MG63 (cell line): ENCODE measurements at places on chromosomes 2 and 18.

GRCh38 chr2:58734365-58734764 lies 493.2 kb upstream of the FANCL start:
- no peak for DNase-seq

DNA sequence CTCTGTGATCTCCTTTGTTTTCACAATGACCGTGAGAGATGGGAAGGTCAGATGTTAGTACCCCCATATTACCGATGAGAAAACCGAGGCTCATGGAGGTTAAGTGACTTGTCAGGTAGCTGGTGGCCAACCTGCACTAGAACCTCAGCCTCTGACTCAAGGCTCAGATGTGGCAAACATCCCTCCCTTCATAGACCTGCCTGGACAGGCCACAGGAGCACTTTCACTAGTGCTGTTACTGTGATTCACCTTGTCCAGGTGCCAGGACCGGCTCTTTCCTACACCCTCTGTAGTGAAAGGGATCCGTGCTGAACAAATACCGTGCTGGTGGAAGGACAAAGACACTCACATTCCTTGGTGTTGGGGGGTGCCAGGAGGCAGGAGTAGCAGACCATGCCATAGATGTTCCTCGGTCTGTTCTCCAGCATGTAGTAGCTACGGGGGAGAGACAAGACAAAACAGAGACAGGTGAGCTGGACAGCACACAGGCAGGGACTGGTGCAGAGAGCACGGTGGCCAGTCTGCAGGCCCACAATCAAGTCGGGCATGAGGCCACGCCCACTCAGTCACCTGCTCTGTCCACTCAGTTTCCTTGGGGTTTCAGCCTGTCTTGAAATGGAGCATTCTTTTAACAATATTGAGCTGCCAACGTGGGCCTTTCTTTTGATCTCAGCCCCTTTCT lies 65.9 kb downstream of the EDAR start:
- no peak for DNase-seq

DNA sequence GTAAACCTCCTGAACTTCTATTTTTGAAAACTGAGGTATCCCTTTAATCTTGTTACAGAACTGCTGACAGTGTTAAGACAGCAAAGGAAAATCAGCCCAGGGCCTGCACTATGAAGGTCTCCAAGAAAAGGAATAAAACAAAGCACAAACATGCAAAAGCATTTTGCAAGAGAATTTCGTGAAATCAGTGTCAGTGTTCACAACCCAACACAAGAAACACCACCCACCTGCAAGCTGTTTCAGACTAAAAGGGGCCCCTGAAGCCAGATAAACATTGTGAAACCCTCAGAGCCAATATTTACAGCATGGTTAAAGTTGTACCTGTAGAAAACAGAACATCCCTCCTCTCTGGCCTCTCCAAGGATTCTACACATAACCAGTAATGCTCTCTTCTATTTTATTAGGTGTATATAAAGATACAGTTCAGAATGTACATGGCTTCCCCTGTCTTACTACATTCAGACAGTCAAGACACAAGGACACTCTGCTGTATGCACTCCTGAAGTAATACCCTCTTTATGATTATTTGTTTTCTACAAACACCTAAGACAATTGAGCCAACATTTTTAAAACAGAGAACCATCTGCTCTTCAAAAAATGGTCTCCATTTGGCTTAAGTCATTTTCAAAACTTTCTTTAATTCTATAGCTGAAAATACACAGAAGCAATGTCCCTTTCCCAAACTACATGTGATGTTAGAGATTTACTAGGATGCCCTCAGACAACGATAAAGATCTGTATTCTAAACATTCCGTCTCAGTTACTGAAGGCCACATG lies 149.5 kb upstream of the ZFP36L2 start:
- no peak for DNase-seq

DNA sequence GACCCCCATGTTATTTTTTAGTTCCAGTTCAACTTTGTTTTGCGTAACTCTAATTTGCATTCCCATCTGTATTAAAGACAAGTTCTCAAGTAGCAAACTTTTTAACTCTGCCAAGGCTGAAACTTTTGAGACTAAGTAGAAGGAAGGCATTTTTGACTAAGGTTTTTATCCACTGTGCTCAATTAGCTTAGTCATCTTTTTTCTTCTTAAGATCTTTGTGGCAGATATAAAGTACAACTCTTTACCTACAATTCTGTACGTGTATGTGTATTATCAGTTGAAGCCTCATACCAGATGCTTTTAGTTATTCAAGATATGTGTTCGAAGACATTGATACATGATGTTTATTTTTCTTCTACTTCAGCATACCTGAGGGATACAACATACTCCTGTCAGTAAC lies 41.6 kb downstream of the CREB1 start:
- no peak for DNase-seq

DNA sequence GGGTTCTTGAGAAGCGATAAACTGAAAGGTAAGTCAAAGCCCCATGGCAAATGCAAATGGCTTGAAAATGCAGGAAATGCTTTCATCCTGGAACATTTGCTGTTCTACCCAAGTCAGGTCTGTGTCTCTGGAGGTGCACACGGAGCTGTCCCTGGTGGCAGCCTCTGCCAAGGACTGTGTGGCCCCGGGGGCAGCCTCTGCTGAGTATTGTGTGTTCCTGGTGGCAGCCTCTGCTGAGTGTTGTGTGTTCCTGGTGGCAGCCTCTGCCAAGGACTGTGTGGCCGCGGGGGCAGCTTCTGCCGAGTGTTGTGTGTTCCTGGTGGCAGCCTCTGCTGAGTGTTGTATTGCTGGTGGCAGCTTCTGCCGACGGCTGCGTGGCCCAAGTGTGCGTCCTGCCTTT lies 135.6 kb upstream of the ALKAL2 start:
- DNase-seq: no peak

DNA sequence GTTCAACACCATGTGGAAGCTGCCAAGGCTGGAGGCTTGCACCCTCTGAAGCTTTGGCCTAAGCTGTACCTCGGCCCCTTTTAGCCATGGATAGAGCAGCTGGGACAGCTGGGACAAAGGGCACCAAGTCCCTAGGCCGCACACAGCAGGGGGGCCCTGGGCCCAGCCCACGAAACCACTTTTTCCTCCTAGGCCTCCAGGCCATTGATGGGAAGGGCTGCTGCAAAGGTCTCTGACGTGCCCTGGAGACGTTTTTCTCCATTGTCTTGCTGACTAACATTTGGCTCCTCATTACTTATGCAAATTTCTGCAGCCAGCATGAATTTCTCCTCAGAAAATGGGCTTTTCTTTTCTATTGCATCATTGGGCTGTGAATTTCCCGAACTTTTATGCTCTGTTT lies 13.7 kb downstream of the RAPGEF4 start:
- DNase-seq: no peak

DNA sequence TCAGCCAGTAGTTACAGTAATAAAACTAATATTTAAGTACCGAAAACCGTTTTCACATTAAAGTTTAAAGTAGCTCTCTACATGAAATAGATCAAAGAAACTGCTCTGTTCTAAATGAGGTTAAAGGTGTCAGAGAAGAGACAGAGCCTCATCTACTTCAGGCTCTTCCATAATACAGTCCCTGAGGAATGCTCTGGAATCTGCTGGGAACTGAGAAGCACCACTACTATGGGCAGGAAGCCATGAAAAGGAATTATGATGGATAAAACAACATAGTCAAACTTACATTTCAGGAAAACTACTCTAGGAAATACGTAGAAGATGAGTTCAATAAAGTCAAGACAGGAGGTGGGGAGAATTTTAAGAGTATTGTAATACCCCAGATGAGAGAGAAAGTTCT lies 60.0 kb downstream of the ROCK1 start:
- DNase-seq: no peak

- no peak for DNase-seq
These were observed 93.4 kb upstream of the THOC1 start for GRCh38 chr18:361100-361732.

- DNase-seq: no peak
These were observed 72.3 kb downstream of the INHBB start for GRCh38 chr2:120418174-120418787.

DNA sequence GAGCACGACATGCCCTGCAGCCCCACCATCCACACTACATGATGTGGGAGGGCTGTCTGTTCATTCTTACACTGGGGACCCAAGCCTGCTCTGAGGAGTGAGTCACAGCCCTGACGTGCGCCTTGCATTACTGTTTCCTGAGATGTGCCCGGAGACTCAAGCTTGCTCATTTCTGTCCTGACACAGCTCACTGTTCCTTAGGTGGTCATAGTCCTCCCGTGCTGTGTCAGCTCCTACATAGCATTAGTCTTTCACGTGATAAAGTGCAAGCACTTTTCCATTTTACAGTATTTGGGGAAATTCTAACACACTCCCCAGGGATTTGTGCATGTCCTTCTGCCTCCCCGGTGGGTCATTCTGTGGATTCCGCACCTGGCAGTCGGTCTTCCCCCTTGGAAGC lies 46.2 kb upstream of the TRIM43B start:
- DNase-seq: no peak

GRCh38 chr2:71747559-71747958 lies 294.2 kb downstream of the DYSF start:
- DNase-seq: no peak

GRCh38 chr18:57831597-57832377 lies 28.7 kb upstream of the ATP8B1 start:
- DNase-seq: no peak

- DNase-seq: no peak
These were observed 276.5 kb upstream of the ATP5MC3 start for GRCh38 chr2:175457895-175458448.

GRCh38 chr18:37254973-37255372 lies 310.6 kb downstream of the CELF4 start:
- DNase-seq: no peak

GRCh38 chr2:46821600-46821999 lies 94.0 kb downstream of the MCFD2 start:
- no peak for DNase-seq

DNA sequence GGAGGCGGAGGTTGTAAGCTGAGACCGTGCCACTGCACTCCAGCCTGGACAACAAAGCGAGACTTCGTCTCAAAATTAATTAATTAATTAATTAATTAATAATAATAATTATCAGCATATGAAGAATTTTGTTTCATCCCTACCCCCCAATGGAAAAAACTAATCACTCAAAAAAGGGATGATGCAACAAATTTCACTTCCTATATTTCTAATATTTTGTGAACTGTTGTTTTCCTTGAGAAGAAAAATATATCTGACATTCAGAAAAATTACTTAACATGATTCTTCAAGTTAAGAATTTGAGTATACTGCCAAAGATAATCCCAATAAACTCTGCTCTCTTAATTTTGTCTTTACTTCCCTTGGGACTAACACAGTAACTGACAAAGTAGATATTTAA lies 28.1 kb downstream of the EXOC6B start:
- DNase-seq: no peak

GRCh38 chr18:13448335-13448795 lies 229.8 kb downstream of the LDLRAD4 start:
- DNase-seq: no peak

DNA sequence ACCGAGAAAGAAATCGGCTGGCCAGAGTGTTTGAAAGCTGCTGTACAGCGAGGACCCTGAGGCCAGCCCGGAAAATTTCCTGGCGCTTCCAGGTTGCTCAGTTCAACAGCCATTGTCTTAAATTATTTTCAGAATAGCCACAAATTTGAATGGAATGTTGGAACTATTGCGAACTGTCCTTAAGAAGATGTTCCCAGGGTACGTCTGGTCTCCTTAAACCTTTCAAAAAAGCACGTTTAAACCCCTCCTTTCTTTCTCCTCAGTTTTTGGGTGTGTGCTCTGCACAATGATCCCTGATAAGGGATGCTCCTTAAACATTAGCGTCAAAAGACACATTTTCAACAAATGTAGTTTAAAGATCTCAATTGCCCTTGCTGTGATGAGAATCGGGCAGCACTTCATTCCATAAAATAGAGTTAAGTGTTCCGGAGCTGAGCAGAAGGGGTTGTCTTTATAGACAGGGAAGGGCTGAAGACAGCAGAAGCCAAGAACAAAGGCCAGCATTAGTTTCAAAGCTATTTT lies 14.5 kb upstream of the LPIN2 start:
- DNase-seq: no peak

GRCh38 chr18:26406854-26407517 lies 141.4 kb downstream of the KCTD1 start:
- DNase-seq: no peak

DNA sequence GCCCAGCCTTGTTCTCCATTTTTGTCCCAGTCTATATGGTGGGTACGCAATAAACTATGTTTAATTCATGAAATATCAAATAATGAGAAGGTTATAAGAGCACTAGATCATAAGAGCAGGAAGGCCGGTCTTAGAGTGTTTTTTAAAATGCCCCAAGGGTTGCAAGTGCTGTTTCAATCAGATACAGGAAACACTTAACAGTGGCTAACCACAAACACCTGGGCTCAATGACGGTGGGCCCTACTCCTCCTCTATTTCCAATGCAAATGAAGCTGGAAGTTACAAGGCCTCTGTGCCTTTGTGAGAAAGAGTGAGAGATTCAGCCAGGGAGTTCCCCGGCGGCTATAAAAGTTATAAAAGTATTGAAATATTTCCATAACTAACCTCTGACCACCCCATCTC lies 18.9 kb upstream of the WDR33 start:
- no peak for DNase-seq
